Testis (tissue), 5 donors: ENCODE measurements at places on chromosomes 4 and X. TPM values are rescaled to one million over a fixed set of nuclear protein-coding genes. Genes with fewer than 3 reads are reported as not detected.

LNX1 gene
- polyA plus RNA-seq = 8.3 TPM

DNA sequence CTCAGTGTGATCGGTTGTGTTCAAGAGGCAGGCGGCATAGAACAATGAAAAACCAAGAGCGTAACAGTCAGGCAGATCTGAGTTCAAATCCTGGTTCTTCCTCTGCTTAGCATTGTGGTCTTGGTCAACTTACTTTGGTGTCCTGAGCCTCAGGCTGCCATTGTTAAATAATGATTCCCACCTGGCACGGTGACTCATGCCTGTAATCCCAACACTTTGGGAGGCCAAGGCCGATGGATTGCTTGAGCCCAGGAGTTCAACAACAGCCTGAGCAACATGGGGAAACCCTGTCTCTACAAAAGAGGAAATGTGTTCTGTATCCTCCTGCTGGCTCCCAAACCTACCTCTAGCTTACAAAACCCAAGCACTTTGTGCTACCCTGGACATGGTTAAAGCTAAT is 129.0 kb upstream of the STX18 start:
- no peak for DNase-seq

- DNase-seq = no peak
Observed at GRCh38 chr4:10066670-10067651, 45.7 kb upstream of the SLC2A9 start.

DNA sequence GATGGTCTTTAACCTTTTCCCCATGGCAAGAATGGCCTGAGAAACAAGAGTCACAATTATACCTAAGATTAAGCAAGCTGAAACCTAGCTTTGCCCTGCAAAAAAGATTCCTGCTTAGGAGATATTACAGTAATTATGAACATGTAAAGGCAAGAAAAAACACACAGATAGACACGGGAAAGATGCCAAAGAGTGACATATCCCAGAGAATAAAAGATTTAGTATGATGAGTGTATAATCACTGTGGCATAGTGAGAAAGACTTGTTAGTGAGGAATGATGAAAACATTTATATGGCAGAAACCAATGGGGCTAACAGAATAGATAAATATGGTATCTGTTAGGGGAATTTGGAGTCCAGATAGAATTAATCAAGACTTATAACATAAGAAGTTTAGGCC is 29.6 kb upstream of the TASL start:
- no peak for DNase-seq

DNA sequence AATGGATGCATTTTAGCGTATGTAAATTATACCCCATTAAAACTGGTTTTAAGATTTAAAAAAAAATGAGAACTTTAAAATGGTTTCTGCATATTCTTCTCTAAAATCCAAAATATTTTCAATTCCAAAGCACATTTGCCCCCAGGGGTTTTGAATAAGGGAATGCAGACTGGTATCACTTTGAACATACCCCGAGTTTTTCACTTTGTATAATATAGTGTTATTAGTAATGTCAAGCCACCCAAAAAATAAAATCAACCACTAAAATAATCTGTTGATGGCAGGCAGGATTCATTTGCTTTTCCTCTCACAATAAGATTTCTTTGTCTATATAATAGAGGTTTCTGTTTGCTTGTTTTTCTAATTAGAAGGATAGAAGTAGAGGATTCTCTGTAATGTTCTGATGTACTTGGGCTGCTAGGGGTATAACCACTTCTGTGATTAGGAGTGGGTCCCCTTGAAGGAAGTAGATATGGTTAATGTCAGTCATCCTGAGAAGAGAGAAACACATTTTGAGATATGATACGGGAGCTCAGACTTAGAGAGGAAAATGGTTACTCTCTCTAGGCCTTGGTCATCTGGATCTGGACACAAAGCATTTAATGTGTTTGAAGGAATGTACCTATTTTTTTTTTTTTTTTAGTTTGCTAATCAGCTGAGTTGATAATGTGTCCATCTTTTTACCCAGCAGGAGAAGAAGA is 9.3 kb upstream of the LIN54 start:
- DNase-seq = no peak

DNA sequence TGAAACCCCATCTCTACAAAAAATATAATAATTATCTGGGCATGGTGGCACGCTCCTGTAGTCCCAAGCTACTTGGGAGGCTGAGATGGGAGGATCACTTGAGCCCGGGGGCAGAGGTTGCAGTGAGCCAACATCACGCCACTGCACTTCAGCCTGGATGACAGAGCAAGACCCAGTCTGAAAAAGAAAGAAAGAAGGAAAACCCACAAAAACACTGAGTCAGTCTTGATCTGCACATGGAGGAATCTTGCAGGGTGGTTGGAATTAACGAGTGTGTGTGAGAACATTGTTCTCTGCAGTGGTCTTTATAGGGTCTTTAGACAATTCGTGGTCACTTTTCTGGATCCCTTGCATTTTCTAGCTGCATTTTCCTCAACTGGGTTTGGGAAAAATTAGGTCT is 23.2 kb downstream of the ADD1 start:
- DNase-seq = no peak

- no peak for DNase-seq
Observed at GRCh38 chr4:147307896-147308674, 172.8 kb upstream of the EDNRA start.

DNA sequence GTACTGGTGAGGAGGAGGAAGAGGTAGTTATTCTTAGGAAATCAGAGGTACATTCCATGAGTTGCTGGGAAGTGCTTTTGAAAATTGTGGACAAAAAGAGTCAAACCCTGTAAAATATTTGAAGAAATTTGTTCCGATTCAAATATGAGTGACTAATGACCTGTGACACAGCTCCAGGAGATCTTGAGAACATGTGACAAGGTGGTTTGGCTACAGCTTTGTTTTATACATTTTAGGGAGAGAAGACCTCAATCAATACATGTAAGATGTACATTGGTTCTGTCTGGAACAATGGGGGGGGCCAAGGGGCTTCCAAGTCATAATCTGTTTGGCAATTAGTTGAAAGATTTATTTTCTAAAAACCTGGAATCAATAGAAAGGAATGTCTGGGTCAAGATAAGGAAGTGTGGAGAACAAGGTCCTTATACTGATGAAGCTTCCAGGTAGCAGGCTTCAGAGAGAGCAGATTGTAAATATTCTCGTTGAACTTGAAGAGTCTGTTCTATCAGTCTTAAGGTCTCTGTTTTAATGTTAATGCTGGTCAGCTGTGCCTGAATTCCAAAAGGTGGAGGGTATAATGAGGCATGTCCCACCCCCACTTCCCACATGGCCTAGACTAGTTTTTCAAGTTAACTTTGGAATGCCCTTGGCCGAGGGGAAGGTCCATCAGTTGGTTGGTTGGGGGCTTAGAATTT is 15.5 kb upstream of the DAPP1 start:
- DNase-seq = no peak
